ENCODE measurements at places on chromosomes 3 and 15.

DNA sequence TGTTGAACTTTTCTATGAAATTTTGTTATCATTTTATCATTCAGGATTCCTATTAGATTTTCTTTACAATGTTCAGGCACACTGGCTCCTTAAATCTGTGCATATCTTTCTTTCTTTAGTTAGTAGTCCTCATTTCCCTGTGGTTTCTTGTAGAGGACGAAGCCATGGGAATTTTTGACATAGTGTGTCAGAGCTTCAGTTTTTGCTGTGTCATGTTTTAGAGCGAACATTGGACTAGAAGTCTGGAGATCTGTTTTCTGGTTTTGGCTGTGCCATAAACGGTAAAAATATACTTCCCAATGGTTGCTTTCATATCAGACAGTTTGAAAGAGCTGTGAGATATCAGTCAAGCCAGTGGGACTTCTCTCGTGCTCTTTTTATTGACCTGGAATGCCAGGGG is 105.2 kb downstream of the CHCHD4 start:
- no peak for DNase-seq

DNA sequence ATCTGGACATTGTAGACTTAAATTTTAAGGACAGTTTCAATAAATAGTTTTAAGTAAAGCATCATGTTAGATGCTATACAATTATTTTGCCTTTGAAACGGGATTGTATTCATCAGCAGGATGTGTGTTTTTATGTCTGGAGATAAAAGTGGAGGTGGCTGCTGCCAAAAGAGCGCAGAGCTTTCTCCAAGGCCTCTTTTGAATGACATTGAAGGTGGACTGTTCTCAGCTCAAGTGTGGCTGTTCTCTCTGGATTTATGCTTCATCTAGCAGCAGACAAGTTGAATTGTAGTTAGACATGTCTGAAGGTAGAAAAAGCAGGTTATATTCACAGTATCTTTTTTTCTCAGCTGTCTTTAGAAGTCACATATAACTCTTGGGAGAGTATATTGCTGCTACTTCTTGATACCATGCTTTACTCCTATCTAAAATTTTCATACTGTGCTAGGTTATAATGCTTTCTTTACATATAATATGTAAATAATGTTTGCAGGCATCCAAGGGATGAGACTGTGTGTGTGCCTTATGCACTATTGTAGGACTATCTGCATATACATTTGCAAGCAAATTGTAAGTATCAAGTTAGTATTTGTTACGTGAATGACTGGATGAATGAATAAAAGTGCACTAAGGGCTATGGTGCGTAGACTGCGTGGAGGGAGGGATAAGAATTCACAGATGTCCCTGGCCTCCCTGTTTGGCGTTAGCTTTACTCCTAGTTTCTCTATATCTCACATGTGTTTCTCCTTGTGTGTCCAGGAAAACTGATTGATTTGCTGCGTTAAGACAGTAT is 340.1 kb downstream of the NAALADL2 start:
- no peak for DNase-seq

DNA sequence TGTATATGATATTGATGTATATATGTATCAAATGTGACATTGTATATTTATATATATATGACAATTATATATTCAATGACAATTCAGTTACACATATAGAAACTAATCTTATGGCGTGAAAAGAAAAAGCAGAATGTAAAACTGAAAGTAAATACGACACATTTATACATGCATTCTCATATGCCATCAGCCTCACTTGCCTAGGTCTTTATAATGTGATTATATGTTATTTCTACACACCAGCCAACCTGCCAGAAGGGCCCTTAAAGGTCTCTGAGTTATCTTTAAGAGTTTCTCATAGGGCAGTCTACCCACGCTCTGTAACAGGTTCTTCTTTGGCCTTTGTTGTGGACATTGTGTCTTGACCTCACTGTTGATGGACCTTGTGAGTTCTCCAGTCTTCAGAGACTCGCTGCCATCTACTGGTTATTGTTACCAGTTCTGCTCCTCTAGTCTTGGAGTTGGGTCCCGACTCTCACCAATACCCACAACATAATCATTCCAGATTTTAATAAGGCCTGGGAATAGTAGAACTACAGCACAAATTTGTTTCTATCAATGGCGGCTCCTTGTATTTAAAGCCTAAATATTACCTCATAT is 371.5 kb upstream of the GOLIM4 start:
- DNase-seq = no peak

GRCh38 chr15:72034351-72034750 is 83.6 kb downstream of the MYO9A start:
- DNase-seq = no peak

DNA sequence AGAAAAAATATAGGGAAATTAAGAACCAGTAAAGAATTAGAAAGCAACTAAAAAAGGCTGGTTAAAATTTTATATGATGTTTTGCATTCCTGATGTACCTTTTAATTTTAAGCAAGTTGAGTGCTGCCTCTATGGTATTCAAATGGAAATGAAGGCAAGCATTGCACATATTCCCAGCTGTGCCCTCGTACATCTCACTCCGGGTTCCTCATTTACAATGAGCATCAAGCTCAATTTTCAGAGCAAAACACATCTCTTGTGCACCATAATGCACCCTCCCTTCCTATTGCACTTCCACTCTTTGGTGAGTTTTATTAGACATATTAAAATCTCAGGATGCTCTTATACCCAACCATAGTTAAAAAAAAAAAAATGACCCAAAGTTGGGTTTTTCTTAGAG is 267.9 kb downstream of the CHST2 start:
- DNase-seq = no peak

DNA sequence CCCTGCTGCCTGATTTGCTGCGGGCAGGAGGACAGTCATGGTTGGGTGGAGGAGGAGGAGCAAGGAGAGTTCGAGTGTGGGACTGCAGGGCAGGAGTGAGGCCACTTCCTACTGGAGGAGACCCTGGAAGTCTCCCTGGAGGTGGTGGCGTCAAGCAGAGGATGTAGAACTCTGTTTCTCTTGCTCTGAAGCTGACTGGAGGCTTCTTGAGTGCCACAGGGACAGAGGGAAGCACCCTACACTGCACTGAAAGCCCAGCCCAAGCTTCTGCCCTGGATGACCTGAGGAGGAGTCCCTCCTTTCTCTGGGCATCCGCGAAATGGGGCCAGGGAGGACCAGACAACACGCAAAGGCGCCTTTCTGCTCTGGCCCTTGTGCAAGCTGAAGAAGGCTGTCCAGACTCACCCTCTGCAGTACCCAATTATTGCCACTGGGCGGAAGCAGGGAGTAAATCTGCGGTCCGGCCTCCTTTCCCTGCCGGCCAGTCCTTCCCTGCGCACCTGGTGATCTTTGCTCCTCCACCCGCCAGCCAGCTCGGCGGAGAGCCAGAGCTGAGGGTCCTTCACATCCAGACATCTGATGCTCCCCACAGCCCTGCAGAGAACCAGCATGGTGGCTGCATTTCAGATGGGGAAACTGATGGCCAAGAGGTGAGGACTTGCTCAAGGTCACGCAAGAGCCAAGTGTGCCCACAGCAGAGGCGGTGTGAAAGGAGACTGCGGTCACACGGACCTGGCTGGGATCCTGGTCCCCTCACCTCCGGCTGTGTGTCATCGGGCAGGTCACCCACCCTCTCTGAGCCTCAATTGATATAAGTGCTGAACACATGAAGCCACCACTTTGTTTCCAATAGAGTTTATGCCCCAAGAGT is 207.1 kb downstream of the TBC1D2B start:
- no peak for DNase-seq

- no peak for DNase-seq
Measured at GRCh38 chr15:88509964-88510363, 36.5 kb downstream of the DET1 start.

GRCh38 chr3:110710603-110711002 is 361.0 kb upstream of the NECTIN3 start:
- no peak for DNase-seq

- no peak for DNase-seq
Measured at GRCh38 chr15:86284635-86285034, 205.0 kb downstream of the AGBL1 start.

DNA sequence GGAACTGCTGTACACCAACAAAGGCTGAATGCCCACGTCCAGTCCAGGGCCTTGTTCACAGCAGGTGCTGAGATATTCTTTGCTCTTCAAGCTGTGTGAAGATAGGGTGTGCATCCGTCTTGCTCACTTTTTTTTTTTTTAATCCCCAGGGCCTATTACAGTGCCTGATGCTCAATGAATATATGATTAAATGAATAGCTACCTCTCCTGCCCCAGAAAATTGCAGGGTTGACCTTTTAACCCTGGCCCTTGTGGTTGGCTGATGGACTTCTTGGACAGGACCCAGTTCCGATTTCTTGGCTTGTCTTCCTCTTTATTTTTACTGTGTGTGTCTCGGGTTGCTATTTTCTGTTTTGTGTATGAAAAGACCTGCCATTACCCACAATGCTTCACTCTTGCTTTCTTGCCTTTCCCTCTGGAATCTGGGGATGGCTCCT is 2.9 kb upstream of the FYTTD1 start:
- no peak for DNase-seq

- no peak for DNase-seq
Measured at GRCh38 chr15:38129531-38130204, 123.0 kb upstream of the SPRED1 start.

- DNase-seq = no peak
Measured at GRCh38 chr3:163766112-163766511, 1312.2 kb downstream of the SI start.

- no peak for DNase-seq
Measured at GRCh38 chr3:58361866-58362265, 29.2 kb downstream of the PXK start.

DNA sequence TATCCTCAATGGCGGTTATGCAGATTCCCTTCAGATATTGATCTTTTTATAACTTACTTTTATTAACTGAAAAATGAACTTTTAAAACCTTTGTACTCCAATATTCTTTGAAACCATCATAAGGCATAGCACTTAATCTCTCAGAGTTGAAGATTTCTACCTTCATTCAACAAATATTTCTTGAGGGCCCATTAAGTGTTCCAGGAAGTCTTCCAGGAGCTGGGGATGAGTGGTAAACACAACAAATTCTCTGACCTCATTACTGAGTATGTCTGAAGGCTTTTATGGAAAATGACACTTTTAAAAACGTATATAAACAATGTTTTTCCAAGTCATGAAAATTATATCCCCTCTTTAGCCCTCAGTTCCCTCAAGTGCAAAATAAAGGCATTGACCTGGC is 575.3 kb upstream of the IL12A start:
- DNase-seq = no peak

DNA sequence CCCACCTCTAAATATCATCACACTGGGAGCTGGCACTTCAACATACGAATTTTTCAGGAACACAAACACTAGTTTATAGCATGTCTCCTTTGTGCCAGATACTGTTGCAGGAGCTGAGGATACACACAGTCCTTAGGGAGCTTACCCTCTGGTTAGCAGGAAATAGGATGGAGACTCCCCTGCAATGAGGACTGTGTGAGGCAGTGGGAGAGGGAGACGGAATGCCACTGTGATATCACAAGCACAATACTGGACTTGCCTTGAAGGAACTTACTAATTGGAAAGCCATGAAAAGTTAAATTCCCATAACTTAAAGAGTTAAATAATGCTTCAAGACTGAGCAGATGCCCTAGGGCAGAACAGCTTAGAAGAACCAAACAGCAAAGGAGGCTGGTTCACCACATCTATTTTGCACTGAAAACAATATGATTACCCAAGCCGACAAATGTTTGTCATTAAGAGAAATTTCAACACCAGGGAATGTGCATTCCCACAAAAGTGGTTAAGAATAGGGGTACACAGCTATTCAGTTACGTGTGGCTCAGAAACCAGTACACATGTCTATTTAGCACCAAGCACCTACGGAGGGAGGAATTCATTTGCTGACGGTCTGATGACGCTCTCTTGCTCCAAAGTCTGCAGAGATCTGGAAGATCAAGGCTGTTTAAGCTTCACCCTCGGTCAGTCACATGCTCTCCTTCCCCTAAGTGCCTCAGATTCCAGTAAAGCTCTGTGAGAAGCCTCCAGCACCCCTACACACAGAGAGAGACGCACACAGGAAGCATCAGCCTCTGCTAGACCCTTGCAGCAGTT is 5.2 kb downstream of the TBC1D2B start:
- no peak for DNase-seq

GRCh38 chr15:67107014-67107812 is 41.8 kb downstream of the SMAD3 start:
- no peak for DNase-seq

GRCh38 chr3:72142028-72142427 is 357.1 kb upstream of the PROK2 start:
- DNase-seq = no peak

DNA sequence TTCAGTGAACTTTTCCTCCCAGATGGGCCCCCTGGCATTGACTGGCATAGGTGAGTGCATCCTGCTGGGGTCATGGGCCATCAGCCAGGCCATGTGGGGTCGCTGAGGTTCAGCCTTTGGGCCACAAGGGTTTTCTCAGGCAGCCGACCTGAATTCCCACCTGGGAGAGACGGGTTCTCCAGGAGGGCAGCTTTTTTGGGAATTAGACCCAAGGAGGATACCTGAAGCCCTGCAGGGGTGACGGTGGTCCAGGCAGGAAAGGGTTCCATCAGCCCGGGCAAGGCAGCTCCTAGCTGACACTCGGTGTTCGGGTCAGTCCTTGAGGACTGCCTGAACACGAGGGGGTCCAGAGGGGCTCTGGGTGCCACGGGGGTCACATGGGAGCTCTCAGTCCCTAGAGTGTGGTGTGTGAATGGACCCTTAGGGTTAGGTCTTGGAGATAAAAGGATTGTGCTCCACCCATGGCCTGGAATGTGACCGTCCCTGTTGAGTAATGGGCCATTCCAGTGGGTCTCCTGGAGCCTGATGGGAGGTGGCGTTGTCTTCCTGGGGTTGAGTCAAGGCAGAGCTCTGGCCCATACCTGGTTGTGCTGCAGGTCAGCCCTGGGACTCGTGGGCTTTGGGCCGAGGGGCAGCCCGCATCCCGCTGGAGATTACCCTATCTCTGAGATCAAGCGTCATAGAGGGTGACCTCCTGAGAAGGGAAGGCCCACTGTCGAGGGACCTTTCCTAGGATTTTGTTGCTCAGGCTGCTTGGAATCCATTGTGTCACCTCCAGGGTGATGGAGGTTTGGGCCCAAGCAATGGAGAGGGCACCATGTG is 192.8 kb downstream of the UBE3A start:
- no peak for DNase-seq

DNA sequence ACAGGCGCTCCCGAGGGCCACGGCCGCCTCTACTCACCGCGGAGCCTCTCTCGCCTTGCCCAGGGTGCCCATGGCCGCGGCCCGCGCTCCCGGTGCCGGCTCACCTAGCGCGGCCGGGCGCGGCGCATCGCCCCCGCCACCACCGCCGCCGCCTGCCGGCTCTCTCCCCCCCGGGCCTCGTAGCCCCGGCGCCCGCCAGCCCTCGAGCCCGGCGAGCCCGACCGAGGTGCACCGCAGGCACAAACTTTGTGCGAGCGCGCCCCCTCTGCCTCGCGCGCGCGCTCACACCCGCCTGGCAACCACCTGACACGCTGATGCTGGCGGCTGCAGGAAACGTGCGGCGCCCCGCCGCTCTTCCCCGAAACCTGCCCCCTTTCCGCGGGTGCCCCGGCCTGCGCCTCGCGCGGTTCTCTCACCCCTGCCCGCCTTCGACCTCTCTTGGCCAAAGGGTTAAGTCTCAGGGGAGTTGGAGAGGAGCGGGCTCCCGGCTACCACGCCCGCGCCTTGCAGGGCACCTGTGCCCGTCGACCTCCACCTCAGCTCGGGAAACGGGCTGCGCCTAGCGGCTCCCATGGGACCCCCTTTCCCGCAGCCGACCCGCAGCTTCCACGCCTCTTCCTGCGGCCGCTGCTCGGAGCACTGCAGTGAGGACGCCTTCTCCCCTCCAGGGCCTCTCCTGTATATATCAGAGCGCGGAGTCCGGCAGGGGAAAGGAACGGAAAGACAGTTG is at the start of gene RASGRP1:
RASGRP1 (minus strand) TSS at position 258 of the 730 bp plus-strand sequence; CDS start at position 72, 186 bp downstream.
- peak; percentile 81 for DNase-seq

GRCh38 chr15:33964665-33965040 is 3.6 kb upstream of the CHRM5 start:
- DNase-seq = no peak

GRCh38 chr3:21682206-21682605 is 68.8 kb downstream of the ZNF385D start:
- no peak for DNase-seq

Measured in activated gamma-delta T cell (primary cell).